CD4-positive, alpha-beta T cell treated with Interleukin-1 beta for 1 hour (primary cell): ENCODE measurements at places on chromosomes 16 and 17.
A peak's percentile ranks its signal among the peaks of the same experiment; 100 is the strongest.

GRCh38 chr17:61376931-61377838 is 22.5 kb upstream of the TBX2 start:
- no peak for DNase-seq

DNA sequence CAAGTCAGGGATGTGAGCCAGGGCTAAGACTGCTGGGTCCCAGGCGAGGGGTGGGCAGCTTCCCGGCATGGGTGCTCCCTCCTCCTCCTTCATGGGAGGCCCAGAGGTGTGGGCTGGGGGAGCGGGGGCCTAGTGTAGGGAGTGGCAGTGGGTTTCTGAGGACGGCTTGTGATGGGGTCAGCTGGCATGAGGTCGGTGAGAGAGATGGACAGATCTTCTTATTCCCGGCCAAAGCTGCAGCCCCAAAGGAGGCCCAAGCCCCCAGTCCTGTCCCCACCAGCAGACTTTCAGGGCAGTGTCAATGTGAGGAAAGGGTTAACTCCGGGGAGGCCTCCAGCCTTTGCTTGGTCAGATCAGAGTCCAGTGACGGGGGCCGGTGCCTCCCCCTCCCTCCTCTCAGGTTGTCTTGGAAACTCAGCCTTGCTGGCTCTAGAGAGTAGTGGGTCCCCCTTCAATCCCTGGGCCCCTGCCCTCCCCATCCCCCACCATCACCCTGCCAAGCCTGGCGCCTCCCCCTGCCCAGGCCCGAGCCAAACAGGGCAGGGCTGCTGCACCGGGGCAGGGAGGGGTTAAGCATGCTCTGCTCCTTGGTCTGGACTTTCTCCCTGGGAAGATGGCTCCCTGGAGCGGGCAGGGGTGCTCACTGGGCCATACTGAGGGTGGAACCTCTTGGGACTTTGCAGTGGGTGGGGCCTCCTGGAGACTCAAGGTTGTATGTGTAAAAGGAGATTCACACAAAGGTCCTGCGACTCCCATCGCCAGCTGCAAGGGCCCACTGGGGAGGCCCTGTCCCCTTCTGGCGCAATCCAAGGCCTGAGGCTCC is 12.4 kb downstream of the NAT9 start:
- DNase-seq, result no peak

DNA sequence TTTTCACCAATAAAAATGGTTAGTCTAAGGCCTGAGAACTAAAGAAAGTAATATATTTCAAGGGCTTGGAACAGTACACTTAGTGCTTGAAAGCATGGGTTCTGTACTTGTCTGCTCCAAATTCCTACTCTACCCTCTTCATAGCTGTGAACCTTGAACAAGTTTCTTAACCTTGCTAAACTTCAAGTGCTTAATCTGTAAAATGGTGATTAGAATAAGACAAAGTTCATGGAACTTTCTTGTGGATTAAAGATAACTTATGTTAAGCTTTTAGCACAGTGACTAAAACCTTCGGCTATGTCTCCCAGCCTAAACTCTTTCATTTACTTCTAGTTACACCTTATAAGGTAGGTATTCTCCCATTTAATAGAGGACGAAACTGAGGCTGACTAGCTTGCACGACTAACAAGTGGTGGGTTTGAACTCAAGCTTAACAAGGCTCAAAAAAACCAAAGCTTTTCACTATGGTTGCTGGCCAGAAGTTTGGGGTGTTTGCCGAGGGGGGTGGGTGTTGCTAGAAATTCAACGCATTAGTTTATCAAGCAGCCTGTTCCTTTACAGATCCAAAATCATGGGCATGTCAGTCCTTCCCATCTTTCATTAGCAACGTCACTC is 28.8 kb downstream of the CDRT4 start:
- DNase-seq, result no peak

DNA sequence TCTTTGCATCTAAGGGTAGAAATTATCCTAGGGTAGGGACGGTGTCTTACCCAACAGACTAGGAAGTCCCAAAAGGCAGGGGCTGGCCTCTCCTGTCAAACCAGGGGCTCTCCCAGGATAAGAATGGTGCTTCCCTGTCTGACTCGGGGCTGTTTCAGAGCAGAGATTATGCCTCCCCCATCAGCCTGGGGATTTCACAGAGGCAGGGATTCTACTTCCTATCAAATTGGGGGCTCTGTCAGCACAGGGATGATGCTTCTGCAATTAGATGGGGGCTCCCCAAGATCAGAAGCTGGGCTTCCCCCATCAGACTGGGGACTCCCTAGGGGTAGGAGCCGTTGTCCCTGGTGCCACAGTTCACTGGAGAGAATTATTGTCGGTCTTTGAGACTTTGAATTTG is 2.3 kb downstream of the NXPH3 start:
- DNase-seq, result no peak

DNA sequence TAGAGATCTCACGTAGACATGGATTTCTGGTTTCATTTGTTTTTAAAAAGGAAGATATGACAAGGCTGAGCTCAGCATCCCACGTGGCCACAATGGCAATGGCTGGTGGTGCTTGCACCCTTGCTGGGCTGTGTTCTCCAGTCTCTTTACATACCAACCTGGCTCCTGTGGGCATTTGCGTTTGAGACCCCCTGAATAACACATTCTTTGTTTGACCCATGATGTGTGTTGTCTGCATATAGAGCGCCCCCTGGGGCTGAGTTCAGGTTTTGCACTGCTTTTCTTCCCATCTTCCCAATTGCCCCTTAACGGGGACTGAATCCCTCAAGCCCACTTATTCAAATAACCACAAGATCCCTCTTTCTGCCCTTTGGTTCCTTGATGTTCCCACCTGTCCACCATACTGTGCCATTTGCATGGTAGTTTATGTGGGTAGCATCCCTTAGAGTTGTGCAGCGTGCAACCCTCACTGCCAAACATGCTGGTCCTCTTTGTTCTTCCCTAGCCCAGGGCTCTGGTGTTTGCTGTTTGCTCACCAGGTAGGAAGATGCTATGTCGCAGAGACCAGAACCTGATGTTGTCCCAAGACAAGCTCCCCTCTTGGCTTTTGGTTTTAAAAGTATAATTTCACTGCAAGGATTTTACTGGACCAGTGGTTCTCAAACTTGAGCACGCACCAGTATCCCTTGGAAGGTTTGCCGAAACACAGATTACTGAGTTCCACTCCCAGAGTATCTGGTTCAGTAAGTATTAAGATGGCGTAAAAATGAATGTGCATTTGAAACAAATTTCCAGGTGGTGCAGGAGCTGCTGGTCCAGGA is 38.5 kb upstream of the NKD1 start:
- DNase-seq, result peak; percentile 33

GRCh38 chr17:66549731-66550207 is 247.4 kb downstream of the PRKCA start:
- no peak for DNase-seq
